ENCODE measurements at places on chromosomes 4 and X.

GRCh38 chr4:8370835-8371595, 69.5 kb downstream of the ACOX3 start:
- DNase-seq: no peak

DNA sequence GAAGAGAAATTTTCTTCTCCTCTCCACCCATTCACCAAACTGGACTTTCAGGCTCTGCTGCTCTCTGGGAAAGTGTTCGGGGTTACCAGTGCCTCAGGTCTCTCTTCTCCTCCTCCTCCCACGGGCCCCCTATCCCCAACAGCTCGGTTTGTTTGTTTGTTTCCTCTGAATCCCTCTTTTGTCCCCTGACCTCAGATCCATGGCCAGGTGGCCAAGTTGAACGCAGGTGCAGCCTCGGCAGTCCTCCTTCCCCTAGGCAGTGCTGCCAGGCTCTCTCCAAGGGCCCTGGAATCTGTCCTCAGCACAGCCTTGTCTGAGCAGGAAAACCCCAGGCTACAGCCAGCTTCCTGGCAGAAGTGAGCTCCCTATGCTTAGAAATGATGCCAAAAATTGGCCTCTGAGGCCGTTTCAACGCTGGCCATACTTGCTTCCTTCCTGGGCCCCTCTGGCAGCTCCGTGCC, 60.0 kb downstream of the FHDC1 start:
- no peak for DNase-seq

- no peak for DNase-seq
These were observed 293.4 kb upstream of the BOD1L1 start for GRCh38 chr4:13920901-13921300.

DNA sequence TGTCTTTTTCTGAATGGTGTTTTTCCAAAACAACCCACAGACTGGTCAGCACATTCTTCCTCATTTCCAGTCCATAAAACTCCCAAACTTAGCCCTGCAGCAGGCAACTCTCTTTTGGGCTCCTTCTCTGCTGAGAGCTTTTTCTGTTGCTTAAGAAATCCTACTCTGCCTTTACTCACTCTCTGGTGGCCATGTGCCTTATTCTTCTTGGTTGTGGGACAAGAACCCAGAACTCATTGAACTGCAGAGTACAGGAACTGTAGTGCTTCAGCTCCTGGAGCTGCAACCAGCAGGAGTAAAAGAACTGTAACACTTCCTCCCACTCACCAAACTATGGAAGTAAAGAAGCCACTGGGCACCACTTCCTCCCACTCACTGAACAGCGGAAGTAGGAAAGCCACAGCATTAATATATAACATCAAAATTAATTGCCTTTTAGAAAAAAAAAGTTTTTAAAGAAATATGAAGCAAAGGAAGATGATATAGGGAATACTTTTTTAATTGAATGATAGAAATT, 864.1 kb upstream of the PCDH10 start:
- DNase-seq: no peak

DNA sequence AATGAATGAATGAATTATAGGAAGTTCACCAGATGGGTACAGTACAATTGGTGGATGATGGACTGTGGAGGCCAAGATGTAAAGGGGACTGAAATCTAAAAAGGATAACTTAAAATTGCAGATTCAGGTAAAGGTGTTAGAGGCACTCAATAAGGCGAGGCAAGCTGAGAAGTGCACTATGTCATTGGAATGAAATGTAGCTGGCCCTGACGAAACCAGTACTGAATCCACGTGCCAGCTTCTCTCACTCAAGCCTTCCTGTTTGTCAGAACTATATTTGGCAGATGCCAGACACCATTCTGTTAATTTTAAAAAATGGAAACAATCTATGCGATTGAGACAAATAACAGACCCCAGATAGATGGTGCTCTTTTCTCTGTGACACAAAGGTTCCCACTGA, 1039.1 kb upstream of the TENM3 start:
- DNase-seq: no peak

DNA sequence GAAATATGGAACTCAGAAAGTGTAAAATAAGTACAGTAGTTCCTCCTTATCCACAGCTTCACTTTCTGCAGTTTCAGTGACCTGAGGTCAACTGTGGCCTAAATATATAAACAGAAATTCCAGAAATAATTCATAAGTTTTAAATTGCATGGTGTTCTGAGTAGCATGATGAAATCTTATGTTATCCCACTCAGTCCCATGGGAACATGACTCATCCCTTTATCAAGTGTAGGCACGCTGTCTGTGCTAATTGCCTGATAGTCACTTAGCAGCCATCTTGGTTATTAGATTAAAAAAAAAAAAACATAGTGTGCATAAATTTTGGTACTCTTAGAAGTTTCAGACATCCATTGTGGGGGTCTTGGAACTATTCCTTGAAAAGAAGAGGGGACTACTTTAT, 983.4 kb upstream of the ADGRL3 start:
- no peak for DNase-seq

- DNase-seq: no peak
These were observed 184.4 kb upstream of the CXorf66 start for GRCh38 chrX:140149761-140150160.

GRCh38 chr4:156558373-156559025, 413.1 kb downstream of the PDGFC start:
- no peak for DNase-seq

GRCh38 chr4:94519019-94519418, 67.3 kb downstream of the PDLIM5 start:
- no peak for DNase-seq

DNA sequence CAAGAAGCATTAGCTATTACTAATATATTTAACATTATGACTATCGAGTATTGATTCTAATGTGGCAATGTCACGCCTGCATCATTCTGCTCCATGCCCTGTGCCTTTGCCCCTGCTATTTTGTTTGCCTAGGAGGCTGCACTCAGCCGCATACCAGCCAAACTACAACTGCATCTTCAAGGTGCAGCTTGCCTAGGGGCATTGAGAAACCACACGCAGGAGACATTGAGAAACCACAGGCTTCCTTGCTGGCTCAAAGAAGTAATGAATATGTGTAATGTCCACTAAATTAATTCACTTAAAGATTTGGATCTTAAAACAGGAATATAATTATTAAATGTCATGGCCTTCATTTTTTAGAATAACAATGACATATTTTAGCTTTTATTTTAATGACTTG, 683.6 kb upstream of the TENM3 start:
- DNase-seq: no peak

GRCh38 chrX:137479386-137479785, 86.5 kb upstream of the ZIC3 start:
- no peak for DNase-seq

- DNase-seq: no peak
These were observed 53.9 kb downstream of the VGLL1 start for GRCh38 chrX:136585960-136586359.

DNA sequence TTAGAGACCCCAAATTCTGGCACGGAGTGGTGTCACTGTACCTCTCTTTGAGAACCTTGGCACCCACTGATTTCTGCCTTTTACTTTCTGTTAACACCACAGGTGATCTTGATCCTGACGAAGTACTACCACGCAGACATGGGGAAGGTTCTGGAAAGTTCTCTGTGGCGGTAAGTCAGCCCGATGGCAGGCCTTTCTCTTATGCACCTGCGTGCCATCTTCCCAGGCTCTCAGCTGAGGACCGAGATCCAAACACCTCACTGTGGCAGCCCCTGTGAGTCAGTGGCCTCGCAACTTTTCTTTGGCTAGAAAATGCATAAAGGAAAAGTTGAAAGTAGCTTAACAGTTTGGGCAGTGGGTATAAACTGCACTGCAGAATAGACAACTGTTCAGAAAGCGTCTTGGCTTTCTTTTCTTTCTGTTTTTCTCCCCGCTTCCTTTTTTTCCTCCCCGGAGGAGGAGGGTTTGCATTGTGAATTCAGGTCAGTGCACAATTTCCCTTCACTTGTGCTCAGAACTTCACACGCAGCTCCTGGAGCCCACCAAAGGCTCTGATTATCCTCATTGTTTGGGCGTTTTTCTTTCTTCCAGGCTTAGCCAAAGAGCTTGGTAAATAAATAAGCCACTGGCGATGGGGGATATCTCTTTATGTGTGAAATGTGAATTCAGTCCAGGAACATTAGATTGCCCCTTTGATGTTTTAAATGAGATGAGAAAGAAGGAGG, 38.4 kb downstream of the PSAPL1 start:
- DNase-seq: no peak

GRCh38 chr4:152247271-152247975, 288.5 kb downstream of the FBXW7 start:
- no peak for DNase-seq

DNA sequence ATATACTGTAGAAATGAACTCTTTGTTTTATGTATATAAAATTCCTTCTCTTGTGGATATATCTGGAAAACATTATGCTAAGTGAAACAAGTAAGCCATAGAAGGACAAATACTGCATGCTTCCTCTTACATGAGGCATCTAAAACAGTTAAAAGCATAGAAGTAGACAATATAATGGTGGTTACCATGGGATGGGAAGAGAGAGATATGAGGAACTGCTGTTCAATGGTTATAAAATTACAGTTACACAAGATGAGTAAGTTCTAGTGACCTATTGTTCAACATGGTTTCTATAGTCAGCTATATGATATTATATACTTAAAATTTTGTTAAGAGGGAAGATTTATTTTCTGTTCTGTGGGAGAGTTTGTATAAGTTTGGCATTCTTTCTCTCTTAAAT, 43.4 kb downstream of the HTRA3 start:
- DNase-seq: no peak

GRCh38 chrX:67780694-67781109, 236.9 kb downstream of the AR start:
- DNase-seq: no peak

DNA sequence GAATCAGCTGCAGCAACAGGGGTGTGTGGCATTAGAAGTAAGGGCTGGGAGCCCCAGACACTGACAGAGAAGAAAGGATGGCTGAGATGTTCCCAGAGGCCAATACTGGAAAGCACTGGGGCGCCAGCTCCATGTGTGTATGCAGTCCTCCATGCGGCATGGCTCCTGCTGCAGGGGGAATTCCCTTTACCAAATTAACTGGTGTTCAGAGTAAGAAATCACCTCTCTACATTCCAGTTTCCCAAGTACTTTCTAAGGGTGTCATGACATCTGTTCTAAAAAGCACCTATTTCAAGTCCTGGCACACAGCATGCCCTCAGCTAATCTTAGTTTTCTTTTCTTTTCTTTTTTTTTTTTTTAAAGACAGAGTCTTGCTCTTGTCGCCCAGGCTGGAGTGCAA, 98.0 kb downstream of the MAML3 start:
- no peak for DNase-seq

DNA sequence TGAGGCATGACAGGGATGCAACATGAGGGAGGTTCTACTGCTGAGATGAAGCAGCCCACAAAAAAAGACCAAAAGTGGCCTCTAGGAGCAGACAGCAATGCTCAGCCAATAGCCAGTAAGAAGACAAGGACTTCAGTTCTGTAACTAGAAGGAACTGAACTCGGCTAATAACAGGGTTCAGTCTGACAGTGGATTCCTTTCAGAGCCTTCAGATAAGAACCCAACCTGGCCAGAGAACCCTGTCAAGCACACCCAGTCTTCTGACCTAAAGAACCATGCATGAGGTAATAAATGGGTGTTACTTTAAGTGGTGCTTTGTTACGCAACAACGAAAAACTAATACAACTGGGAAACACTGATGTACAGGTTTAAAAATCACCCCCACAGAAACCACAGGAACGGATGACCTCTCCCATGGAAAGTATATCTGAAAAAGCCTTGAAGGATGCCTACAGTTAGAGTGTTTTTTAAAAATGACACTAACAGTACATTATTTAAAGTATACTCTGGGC, 94.6 kb downstream of the PAPSS1 start:
- DNase-seq: no peak

GRCh38 chr4:13207226-13207625, 276.9 kb downstream of the RAB28 start:
- DNase-seq: no peak

- DNase-seq: no peak
These were observed 59.1 kb downstream of the CASP3 start for GRCh38 chr4:184590196-184590595.

DNA sequence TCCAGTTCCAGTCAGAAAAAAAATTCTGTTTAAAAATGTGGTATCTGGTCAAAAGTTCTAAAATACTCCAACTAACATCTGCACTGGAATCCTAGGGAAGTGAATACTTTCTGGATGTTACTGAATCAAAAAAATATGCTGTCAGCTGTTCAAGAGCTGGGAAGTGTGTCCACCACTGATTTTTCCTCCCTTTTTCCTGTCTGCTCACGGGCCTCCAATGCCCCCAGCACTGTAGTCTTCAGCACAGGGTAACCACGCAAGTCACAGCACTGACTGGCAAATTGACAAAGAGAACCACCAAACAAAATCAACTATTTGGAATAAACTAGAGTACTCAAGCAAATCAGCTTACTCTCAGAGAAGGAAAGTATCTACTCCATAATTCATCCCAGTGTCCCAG, 9.9 kb downstream of the VEGFC start:
- DNase-seq: no peak

DNA sequence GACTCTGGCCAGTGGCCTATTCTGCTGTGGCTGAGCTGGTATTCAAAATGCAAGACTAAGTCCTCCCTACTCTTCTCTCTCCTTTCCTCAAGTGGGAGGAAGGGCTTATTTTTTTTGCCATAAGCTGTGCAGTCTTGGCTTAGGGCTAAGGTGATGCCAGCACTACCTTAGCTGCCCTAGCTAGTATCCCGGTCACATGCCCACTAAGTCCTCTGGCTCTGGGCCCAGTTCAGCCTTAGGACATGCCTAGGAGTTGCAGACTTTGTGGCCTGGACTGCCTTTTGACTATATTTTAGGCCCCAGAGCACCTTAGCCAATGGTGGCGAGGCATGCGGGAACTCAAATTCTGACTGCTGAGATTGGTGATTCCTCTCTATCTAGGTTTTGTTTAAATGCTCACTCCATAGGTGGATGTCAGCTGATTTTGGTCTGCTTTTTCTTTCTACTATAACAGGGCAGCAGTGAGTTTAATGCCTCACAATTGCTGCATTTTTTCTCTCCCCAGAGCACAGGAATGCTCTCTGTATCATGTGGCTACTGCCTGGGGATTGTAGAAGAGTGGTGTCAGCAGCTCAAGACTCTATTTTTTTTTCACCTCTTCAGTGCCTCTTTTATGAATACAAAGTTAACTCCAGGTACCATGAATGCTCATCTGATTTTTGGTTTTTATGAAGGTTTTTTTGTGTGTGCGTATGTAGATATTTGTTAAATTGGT, 472.9 kb upstream of the GRID2 start:
- DNase-seq: no peak

All from stimulated activated CD8-positive, alpha-beta memory T cell treated with anti-CD3 and anti-CD28 coated beads, Interleukin-15, amount 100 ng/mL, for 24 hours (primary cell).